ENCODE measurements at places on chromosomes 16 and 17.
A peak's percentile ranks its signal among the peaks of the same experiment; 100 is the strongest.

DNA sequence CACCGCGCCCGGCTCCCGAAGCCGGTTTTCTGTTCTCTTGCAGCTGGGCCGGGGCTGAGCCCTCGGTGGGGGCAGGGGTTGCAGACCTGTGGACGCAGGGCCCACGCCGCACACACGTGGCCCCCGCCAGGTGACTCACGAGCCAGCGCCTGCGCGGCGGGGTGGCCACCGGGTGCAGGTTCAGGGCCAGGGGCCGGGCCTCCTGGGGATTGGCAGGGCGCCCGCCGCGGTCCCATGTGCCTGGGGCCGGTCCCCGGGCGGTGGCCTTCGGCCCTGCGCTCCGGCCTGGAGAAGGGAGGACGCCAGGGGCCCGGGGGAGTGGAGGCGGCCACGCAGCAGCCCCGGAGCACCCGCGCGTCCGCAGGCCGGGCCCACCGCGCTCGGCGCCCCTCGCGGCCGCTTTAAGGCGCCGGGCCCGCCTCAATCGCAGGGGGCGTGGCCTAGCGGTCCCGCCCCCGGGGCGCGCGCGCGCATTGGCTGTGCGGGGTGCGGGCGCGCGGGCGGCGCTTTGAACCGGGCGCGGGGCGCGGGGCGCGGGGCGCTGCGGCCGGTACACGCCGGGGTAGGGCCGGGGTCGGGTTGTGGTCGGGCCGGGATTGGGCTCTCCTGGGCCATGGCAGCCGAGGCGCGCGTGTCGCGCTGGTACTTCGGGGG is at the start of gene SLC25A10:
Gene SLC25A10 (plus strand): TSS at position 471 of the 654 bp plus-strand sequence. CDS start 143 bp downstream, at position 614.
- peak; percentile 63 for DNase-seq

DNA sequence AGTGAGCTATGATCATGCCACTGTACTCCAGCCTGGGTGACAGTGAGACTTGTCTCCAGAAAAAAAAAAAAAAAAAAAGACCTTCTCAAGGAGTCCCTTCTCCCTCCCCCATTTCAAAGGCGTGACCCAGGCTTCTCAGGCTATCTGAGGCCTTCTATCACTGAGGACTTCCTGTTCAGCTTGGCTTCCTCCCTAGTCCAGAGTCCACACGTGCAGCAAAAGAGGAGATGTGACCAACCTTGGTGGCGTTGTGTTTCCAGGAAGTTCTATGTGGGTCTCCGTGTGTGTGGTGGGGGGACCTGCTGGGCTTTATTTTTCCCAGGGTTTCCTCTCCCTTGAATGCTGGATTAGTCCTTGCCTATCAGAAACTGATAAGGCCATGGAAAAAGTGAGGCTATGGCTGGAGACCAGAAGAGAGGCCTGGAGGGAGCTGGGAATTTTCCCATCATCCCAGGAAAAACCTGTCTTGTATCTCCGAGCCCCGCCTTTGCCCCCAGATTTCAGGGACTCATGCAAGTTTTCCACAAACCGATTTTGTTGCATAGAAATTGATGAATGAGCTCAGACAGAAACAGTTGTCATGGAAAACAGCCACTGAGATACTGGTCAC is 148.1 kb downstream of the SALL1 start:
- DNase-seq = no peak

DNA sequence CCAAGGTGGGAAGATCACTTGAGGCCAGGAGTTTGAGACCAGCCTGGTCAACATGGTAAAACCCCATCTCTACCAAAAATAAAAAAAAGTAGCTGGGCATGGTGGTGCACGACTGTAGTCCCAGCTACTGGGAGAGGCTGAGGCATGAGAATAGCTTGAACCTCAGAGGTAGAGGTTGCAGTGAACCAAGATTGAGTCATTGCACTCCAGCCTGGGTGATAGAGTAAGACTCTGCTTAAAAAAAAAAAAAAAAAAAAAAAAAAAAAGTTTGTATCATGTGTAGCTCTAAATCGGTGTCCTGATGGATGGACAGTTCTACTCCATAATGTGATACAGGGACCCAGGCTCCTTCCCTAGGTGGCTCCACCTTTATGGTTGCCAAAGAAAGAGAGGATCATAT is 497.1 kb upstream of the RBFOX1 start:
- no peak for DNase-seq

GRCh38 chr16:7820816-7821215 is 488.2 kb downstream of the RBFOX1 start:
- no peak for DNase-seq

DNA sequence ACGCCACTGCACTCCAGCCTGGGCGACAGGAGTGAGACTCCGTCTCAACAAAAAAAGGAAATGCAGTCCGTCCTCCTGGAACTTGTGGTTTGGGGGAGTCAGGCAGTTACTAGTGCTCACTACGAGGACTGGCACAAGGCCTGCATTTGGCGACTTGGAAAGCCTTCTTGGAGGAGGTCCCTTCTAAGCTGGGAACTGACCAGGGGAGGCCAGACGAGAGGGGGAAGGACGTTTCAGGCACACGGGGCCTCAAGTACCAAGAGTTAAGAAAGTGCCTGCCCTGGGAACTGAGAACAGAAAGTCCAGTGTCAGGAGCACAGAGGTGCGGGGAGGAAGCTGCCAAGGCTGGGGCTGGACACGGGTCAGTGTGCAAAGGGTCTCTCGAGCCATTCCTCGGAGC is 89.9 kb downstream of the ABR start:
- DNase-seq = no peak

- peak; percentile 33 for DNase-seq
These were observed at the start of gene KCNJ12 for GRCh38 chr17:21376081-21376758. KCNJ12 (plus strand) TSS chr17:21376357; CDS start chr17:21415343, 38,986 bp downstream.

GRCh38 chr16:30947541-30947858 is 1.4 kb upstream of the ORAI3 start:
- no peak for DNase-seq

DNA sequence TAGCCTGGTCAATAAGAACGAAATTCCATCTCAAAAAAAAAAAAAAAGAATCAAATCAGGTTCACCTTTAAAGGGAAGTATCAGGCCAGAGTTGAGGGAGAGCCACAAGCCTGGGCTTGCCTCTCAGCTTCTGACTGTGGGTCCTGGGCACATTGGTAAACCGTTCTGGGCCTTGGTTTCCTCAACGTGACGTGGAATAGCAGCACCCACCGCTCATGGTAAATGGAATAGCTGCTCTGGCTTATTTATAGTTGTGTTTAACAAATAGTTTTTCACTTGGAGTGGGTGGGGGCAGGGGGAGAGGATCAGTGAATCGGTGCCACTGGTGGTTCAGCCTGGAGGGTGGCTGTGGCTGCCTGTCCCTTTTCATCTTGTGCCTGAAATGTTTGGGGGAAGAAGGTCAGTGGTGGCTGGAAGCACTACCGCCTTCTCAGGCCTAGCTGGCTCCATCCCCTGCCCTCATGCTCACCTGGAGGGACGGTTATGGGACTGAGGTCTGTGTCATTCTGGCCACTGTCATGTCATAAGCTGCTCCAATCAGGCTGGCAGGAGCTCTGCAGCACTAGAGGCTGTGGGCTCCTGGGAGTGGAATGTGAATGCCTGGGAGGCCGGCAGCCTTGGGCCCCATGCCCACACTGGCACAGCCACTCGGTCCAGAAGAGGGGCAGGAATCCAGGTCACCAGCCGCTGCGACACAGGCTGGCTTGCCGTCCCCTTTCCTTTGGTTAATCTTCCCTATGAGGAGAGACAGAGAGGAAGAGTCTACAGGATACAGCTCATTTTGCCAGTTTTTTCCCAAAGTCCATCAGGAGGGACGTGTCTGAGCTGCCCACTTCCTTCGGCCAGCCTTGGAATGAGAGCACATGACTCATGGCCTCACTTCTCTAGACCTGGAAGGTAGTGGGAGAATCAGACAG is 27.0 kb downstream of the CCR7 start:
- no peak for DNase-seq

- no peak for DNase-seq
These were observed 3.3 kb upstream of the FASN start for GRCh38 chr17:82101301-82101715.

DNA sequence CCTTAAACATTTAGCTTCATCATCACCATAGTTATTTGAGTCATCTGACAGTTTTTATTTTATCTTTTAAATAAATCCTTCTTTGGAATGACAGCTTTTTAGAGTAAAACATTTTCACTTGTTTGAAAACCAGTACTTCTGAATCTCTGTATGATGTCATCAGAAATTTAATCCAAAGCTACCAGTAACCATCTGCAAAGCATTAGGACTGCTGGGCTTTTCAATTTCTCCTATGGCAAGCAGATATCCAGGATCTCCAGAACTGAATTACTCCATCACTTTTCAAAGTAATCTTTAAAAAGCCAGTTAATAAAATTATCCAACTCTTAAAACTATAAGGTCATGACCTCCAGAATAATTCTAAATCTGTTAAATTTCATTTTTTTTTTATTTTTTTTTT is 51.5 kb downstream of the CHCT1 start:
- DNase-seq = no peak

DNA sequence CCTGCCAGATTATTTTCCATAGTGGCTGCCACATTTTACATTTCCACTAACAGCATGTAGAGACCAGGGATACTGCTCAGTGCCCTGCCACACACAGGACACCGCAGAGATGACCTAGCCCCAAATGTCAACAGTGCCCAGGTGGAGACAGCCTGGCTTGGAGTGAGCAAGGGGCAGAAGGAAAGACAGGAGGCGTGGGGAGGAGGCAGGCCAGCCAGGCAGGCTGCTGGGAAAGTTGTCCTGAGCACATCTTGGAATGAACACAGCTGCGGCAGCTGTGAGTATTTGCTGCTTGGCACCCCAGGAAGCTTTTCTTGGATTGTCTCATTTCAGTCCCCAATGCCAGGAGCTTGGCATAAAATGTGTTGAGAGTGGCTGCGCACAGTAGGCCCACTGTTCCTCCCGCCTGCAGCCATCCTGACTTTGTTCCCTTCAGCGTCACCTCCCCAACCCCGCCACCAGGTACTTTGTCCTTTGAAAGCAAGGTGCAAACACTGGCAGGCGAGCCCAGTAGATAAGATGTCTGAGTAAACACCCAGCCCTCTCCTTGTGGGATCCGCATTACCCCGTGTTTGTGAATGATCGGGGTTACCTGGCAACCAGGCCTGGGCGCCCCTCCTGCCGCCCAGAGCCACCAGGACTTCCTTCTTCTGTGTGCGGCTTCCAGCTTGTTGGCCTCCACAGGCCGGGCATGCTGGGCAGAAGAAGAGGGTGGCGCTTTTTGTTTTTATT is 114.0 kb downstream of the CMIP start:
- DNase-seq = no peak

DNA sequence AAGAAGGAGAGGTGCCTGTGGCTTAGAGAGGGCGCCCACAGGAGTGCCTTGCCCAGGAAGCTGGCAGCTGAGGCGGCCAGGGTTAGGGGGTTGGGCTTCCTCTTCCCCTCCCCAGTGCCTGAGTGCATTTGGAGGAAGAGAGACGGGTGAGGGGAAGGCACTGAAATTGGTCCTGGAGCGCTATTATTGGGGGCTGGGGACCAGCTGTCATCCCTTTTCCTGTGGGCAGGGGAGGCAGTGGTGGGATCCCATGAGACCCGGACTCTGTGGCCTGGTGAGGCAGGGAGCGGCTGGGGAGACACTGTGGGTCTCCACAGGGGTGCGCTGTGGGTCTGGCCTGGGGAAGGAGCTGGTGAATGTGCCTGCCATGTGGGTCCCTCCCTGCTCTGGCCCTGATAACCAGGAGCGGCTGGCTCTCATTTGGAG is 259.7 kb downstream of the SEC14L1 start:
- DNase-seq = no peak

All from neural crest cell (in vitro differentiated cells).